BE2C (cell line): ENCODE measurements at places on chromosomes 6 and 20.

GRCh38 chr20:60057866-60058807 lies 99.9 kb downstream of the CDH26 start:
- peak; percentile 76 for DNase-seq

- DNase-seq = no peak
Observed at GRCh38 chr6:14113976-14114375, 3.6 kb upstream of the CD83 start.

DNA sequence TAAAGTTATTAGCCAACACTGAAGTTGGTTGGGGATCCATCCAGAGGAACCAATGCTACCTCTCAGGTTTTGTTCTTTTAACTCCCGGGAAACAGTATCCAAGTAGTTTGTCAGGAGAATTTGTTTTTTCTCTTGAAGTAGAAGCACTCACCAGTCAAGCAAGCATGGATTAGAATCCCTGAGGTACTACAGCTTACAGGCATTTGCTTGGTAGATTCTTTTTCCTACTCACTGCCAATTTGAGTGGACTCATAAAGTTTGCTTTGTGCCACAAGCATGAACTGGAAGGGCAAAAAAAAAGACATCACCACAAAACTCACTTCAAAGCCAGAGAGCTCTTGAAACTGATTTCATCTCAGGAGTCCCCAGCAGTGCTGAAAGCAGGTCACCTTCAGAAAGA lies 167.4 kb downstream of the MBOAT1 start:
- DNase-seq = no peak

DNA sequence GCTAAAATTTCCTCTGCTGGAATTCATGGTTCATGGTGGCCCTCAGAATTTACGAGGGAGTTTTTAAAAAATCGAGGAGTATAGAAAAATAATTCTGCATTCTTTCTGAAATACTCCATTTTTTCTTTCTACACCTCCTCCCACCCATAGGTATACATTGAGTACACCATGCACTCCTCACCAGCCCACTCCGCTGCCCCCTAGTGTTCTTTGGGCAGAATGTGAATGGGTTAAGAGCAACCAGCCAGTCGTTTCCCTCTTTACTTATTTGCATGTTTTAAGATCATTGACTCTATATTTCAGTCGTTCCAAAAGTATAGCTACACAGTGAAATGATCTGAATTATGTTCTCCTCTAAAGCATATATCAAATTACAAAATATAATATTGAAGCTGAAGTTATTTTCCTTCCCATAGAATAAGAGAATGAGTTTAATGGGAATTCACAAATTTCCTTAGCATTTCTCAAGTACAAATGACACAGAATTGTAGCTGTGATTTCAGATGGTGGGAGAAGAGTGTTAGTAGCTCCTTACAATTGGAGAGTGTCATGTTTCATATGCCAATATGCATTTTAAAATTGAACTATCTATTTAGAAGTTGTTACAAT lies 977.7 kb upstream of the SLC35B3 start:
- peak; percentile 31 for DNase-seq

DNA sequence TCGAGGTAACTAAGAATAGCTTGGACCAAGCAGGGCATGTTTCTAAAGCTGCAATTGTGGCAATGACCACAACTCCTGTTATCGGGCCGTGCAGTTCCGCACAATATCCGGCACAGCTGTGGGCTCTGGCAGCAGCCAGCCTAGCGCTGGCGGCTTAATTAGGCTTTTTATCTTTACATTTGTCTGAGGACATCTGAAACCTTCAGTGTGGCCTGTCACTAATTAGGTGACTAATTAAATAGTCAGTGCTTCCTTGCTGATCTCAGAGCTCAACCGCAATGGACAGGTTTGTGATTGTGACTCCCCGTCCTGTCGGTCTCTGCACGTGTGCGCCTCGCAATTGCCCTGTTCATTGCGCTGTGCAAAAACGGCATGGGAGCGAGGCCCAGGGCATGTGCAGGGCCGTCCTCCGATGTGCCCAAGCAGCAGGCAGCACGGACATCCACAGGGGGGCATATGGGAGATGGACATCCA lies 134.8 kb upstream of the INSM1 start:
- peak; percentile 74 for DNase-seq

- DNase-seq = no peak
Observed at GRCh38 chr6:85079761-85080160, 315.4 kb upstream of the TBX18 start.

- no peak for DNase-seq
Observed at GRCh38 chr6:137210903-137211302, 8.3 kb downstream of the IFNGR1 start.

DNA sequence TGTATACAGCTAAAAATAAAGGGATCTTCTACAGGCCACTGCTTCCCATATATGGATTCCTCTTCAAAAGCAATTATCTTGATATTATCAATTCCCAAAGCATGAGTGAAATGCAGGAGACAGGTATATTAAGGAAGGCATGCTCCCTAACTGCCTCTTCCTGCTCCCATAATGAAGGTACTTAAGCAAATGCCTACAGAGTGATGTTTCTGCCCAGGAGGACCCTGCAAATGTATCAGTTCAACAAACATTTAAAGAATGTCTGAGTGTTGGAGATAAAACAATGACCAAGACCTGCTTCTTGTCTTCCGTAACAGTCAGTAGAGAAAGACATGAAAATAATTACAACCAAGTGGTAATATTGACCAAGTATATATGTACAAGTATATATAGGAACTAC lies 4.2 kb downstream of the UBE2J1 start:
- no peak for DNase-seq

DNA sequence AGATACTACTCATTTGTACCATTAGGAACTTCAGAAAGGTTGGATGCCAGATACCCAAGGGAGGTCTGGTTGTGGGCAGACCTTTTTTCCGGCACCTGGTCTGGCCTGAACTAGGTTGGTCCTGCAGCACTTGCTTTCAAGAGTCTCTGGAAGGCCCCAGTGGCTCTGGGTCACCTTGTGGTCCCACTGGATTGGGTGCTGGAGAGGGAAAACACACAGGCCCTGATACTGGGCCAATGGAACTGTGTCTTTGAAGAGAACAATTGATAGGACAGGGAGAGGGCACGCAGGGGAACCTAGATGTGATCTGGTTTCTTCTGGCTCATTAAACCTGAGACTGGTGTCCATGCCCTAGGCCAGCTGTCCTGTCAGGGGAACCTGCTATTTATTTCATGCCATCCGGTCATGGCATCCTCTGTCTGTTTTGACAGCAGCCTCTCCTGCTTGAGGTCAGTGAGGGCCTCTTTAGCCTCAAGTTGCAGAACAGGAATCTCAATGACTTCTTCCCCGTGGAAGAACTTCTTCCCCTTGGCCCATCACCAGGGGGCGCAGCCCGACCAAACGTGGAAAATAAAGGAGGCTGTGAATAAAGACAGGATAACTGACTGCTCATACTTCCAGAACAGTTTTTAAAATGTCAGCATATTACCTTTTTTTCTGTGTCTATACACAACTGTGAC lies 25.0 kb downstream of the TAF8 start:
- DNase-seq = peak; percentile 82

DNA sequence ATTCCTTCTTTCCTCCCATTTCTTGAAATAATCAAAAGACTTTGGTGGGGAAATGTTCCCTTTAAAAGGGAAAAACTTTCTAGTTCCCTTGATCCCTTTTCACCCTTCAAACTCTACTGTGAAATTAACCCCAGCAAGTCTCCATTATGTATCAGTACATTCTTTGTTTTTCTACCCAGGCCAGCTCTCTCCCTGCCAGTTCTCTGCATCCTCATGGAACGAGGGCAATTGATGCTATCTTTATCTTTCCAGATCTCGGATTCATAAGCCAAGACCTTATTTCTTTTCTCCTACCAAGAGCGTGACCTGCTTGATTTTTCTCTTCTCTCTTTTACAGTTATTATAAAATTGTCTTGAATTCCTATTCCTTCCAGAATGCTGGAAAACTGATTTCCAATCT lies 75.8 kb downstream of the ADGRB3 start:
- no peak for DNase-seq

- DNase-seq = no peak
Observed at GRCh38 chr20:63826753-63827152, 4.3 kb downstream of the ZBTB46 start.

GRCh38 chr6:4906293-4907276 lies 97.3 kb downstream of the RPP40 start:
- DNase-seq = no peak

DNA sequence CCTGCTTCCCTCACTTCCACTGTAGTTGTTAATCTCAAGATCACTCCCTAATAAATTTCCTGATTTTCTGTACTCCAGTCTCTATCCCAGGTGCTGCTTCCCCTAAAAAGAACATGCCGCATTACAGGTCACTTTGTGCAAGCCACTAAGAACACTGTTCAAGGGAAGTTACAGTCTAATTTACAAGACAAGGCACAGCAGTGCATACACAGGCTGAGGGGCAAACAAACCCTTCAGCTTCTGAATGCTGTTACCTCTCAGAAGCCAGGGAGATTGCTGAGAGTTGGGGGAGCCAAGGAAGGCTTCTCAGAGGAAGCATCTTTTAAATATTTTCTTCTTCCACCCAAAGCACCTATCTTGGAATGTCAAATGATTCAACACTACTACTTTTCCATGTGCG lies 445.3 kb upstream of the FLRT3 start:
- DNase-seq = no peak

DNA sequence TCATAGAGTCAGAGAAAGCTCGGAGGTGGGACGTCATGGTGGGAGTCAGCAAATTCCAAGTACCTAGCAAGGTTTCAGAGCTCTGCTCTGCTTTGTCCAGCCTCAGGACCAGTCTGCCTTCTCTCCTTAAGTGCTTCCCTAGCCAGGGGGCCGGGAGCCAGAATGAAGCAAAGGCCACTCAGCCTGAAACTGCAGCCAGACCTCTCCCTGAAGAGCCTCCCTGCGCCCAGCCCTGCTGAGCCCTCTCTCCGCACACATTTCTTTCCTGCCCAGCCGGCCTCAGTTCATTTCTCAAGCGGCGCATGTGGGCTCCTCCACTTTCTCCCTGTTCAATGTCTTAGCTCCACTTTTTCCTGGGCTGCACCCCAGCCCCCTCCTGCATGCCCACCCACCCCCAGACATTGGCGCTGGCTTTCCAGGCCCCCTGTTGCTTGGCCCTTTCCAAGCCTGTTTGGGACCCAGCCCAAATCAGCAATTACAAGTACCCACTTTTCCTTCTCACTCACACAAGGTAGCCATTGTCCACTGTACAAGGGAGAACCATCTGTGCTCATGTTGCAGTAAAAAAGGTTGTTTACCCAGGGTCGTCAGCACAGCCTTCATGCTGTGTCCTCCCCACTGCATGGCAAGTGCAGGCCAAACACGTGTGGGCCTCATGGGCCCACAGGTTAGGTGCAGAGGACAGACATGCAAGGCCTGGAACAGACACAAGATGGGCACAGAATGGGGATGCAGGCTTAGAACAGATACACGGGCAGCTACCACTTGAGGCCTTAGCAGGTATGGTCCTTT lies 147.1 kb downstream of the MRPL14 start:
- no peak for DNase-seq

DNA sequence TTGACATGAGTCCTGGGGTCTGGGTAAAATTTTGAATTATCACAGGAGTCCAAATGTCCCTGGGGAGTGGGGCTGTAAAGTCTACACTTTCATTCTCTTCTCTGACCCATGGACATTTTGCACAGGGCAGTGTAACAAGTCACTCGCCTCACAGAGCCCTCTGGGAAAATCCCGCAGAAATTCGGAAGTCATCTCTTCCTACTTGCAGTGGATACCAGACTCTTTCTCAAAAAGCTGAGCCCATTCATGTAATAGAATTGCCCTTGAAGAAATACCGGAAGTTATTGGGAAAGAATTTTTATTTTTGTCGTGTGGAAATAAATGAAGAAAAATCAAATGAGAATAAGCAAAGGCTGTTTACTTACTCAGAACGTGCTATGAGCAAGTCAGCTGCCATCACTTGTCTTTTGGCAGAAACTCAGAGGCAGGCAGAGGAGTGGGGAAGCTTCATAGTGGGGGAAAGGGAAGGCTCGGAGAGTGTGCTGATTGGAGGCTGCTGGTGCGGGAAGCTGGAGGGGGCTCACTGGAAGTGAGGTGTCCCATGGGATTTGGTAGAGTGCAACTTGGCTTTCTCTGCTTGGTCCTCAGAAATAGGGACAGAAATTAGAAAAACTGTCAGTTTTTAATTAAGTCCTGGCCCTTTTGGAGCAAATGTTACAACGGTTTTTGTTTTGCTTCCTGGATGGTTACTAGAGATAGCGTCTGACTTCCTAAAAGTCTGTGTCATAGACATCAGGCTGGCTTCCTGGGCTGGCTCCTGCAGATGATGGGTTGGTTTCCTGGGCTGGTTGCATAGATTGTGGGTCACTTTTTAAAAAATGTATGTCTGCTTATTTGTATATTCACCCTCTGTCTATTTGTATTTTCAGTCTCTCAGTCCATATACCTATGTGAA lies 79.8 kb upstream of the EEF1E1 start:
- DNase-seq = no peak

DNA sequence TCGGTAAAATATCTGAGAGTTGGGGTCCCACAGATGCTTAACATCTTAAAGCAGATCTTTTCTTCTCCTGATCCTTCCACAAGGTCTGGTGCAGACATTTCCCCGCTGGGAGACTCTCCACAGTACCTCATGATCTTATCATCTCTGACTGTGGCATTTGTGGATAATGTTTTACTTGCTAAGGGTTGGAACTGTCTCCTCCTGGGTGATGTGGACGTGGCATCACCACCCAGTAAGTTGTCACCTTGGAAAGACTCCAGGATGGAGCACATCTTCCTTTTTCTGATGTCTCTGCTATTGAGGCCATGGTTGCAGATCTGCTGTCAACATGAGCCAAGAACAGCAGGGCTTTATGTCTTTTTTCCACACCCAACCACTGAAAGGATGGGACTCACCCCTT lies 42.0 kb upstream of the FANCE start:
- DNase-seq = no peak

GRCh38 chr6:168362276-168362990 lies 42.9 kb upstream of the DACT2 start:
- no peak for DNase-seq

- DNase-seq = peak; percentile 44
Observed at GRCh38 chr6:104601131-104601651, 258.5 kb downstream of the HACE1 start.

- DNase-seq = no peak
Observed at GRCh38 chr6:109834131-109834530, 143.0 kb downstream of the FIG4 start.

- DNase-seq = no peak
Observed at GRCh38 chr6:112400282-112400681, 53.2 kb downstream of the RFPL4B start.

- DNase-seq = no peak
Observed at GRCh38 chr6:168785720-168786511, 344.9 kb downstream of the SMOC2 start.

DNA sequence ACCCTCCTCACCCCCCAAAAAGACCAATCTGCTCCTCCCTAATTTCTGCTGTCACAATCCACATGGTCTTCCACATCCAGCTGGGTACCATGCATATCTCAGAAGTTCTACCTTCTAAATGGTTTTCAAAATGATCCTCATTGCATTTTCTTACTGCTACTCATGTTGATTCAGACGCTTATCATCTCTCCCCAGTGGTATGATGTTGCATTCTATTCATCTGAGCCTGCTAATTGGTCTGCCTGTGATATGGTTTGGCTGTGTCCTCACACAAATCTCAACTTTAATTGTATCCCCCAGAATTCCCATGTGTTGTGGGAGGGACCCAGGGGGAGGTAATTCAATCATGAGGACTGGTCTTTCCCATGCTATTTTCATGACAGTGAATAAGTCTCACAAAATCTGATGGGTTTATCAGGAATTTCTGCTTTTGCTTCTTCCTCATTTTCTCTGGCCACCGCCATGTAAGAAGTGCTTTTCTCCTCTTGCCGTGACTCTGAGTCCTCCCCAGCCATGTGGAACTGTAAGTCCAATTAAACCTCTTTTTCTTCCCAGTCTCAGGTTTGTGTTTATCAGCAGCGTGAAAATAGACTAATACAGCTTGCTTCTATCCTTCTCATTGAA lies 41.4 kb upstream of the CLIC5 start:
- DNase-seq = no peak
